ENCODE measurements at places on chromosomes 3 and 15.

- DNase-seq, result no peak
Observed at GRCh38 chr3:122132949-122133540, 50.4 kb upstream of the CASR start.

- no peak for DNase-seq
Observed at GRCh38 chr15:56739964-56740640, 6.8 kb upstream of the ZNF280D start.

- no peak for DNase-seq
Observed at GRCh38 chr3:131998027-131998426, 36.8 kb downstream of the CPNE4 start.

GRCh38 chr3:124395162-124395561 lies 335.1 kb upstream of the UMPS start:
- DNase-seq, result no peak
